Mesothelial cell of epicardium (in vitro differentiated cells): ENCODE measurements at places on chromosomes 3 and 15. TPM values are rescaled to one million over a fixed set of nuclear protein-coding genes. Genes with fewer than 3 reads are reported as not detected.

Gene ZDHHC19
- total RNA-seq, result 0.31 to 0.34 TPM in 2 of 3 replicates, not detected in the other

GRCh38 chr15:66278056-66278455 lies 15.3 kb upstream of the DIS3L start:
- no peak for DNase-seq
- no peak overlapping the region for H3K4me3 ChIP-seq
- no peaks in the 10 kb centered on the region for H3K36me3 ChIP-seq
- H3K27me3 ChIP-seq, result peaks cover 26% of the 10 kb centered on the region

- DNase-seq, result no peak
- no peak overlapping the region for H3K4me3 ChIP-seq
- no peaks in the 10 kb centered on the region for H3K27me3 ChIP-seq
- H3K27ac ChIP-seq, result no peak overlapping the region
- H3K36me3 ChIP-seq, result peaks cover 17% of the 10 kb centered on the region
- peaks cover 16% of the 10 kb centered on the region for H3K4me1 ChIP-seq
Observed at GRCh38 chr15:50943638-50944037, 35.2 kb downstream of the AP4E1 start.

DNA sequence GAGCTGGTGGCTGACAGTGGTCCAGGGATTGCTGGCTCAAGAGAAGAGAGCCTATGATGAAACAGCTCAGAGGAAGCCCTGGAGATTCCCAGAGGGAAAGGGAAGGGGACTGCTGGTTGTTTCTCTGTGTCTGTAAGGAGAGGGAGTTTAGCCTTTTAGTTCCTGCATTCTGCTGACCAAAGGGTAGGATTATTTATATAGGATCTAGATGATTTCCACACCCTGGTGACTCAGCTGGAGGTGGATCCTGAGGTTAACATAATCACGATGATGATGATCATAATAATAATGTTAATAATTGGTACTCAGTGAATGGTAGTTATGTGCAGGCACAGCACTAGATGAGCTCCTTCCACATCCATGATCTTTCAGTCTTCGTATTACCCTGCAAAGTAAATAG lies 144.9 kb downstream of the EPHB1 start:
- H3K36me3 ChIP-seq, result no peaks in the 10 kb centered on the region
- H3K4me3 ChIP-seq, result no peak overlapping the region
- H3K27ac ChIP-seq, result no peak overlapping the region
- peaks cover 6% of the 10 kb centered on the region for H3K4me1 ChIP-seq

Gene CYP11A1
- total RNA-seq, result 5.2 to 7.0 TPM (median 5.3 TPM) in 3 replicates

Gene ARRDC4
- 16.2 to 17.4 TPM (median 16.4 TPM) in 3 replicates for total RNA-seq

DNA sequence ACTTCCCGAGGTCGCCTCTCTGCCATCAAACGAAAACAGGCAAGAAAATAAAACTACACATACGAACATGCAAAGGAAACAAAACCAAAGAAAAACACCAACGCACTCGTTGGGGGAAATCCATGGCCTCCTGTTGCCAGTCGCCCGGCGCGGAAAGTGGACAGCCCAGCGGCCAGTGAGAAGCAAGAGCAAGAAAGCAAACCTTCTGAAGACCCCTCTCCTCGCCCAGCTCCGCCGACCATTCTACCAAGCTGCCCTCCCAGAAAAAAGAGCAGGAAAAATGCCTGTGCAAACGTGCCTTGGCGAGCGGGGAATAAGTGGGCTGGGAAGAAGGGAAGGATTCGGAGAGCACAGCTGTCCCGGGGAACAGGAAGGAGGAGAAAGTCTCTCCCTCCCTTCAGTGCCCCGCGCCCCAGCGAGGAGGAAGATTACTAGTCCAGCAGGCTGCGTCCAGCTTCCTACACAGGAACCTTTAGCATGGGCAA lies 802 bp upstream of the NECTIN3 start:
- H3K27ac ChIP-seq, result peak overlapping the region; percentile 95
- H3K36me3 ChIP-seq, result peaks cover 2% of the 10 kb centered on the region
- peak overlapping the region; percentile 91 for H3K4me3 ChIP-seq
- peaks cover 39% of the 10 kb centered on the region for H3K4me1 ChIP-seq

Gene PCOLCE2
- total RNA-seq, result 3.8 to 4.6 TPM (median 4.2 TPM) in 3 replicates

- H3K36me3 ChIP-seq, result no peaks in the 10 kb centered on the region
- DNase-seq, result no peak
- H3K4me3 ChIP-seq, result no peak overlapping the region
- H3K27ac ChIP-seq, result no peak overlapping the region
- peaks cover 11% of the 10 kb centered on the region for H3K4me1 ChIP-seq
Observed at GRCh38 chr3:128848936-128849335, 30.5 kb upstream of the ACAD9 start.
